ENCODE measurements at places on chromosomes 6 and 20. TPM values are rescaled to one million over a fixed set of nuclear protein-coding genes. Genes with fewer than 3 reads are reported as not detected.

DNA sequence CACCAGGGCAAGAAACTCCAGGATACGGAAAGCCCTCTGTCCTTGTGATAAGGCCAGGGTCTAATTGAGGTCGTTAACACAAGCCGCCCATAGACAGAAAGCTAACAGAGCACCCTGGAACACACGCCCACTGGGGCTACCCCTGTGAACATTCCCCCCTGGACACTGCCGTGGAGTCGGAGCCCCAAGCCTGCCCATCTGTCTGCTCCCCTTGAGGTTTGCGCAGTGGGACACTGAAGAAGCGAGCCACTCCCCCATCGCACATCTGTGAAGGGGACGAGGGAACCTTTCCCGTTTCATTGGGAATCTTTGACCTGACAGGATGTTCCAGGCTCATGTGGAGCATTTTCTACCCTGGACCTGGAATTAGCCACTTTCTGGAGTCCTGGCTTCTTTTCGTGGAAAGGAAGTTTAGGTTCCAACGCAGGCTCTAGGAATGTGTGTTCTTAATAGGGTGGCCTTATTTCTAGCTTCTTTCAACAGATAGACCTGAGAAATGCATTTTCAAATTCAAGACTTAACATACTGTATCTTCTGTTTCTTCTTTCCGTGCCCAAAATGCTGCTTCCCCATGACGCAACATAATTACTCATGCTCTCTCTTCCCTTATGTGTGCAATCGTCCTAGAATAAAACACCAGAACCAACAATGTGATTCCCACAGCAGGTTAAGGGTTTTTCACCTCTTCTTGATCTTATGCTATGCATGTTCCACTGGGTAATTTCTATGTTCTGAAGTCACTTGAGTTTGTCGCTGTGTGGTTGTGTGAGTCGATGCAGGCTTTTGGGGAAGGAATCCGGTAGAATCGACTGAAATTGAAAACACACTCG lies 161.1 kb downstream of the ERMARD start:
- H3K36me3 ChIP-seq: no peaks in the 10 kb centered on the region
- no peak overlapping the region for H3K4me3 ChIP-seq
- H3K27ac ChIP-seq: no peak overlapping the region
- H3K27me3 ChIP-seq: no peaks in the 10 kb centered on the region
- no peak for DNase-seq
- H3K4me1 ChIP-seq: peaks cover 8% of the 10 kb centered on the region

SPAG4 gene
- 3.3 TPM for total RNA-seq

DNA sequence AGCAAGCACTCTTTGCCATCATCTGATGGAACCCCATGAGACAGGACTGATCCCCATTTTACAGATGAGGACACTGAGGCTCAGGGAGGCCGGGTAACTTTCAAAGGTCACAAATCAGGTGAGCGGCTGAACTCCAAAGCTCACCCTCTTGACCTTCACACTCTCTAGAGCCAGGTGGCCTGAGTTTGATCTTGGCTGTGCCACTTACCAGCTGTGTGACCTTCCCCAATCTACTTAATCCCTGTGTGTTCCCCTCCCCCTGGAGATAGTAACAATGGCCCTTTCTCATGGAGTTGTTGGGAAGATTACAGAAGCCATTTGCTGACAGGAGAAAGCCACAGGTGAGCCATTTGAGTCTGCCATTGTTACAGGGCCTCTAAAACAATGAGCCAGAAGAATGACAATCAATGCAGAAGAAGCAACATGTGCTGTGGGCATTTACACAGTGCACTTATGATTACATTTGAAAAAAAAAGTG lies 34.5 kb downstream of the BMP7 start:
- no peaks in the 10 kb centered on the region for H3K4me1 ChIP-seq
- no peak overlapping the region for H3K4me3 ChIP-seq
- H3K36me3 ChIP-seq: no peaks in the 10 kb centered on the region
- no peak for DNase-seq
- peaks cover 8% of the 10 kb centered on the region for H3K27me3 ChIP-seq

- no peak overlapping the region for H3K27ac ChIP-seq
- H3K4me1 ChIP-seq: no peaks in the 10 kb centered on the region
- H3K36me3 ChIP-seq: no peaks in the 10 kb centered on the region
- H3K27me3 ChIP-seq: no peaks in the 10 kb centered on the region
Measured at GRCh38 chr6:14929291-14929690, 316.6 kb upstream of the JARID2 start.

DNA sequence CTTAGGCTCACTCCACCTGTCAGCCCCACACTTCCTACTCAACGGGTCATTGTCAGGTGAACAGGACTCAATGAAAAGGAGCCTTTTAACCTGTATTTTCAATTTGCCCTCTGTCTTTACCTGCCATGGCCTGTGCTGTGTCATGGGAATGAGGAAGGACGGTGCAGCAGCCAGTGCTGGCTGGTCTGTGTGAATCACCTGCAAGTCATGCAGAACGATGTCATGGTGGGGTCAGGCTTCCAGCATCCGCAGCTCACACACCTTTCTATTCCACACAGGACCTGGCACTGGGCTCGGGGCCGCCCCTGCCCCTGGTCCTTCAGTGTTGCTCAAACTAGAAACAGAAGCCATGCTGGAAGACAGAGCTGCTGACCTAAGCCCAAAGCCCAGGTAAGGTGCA lies 188.7 kb upstream of the GMDS start:
- no peaks in the 10 kb centered on the region for H3K27me3 ChIP-seq
- no peaks in the 10 kb centered on the region for H3K4me1 ChIP-seq
- no peak overlapping the region for H3K27ac ChIP-seq
- H3K36me3 ChIP-seq: no peaks in the 10 kb centered on the region

GRCh38 chr20:24953621-24954133 lies 4.6 kb downstream of the CST7 start:
- no peaks in the 10 kb centered on the region for H3K27me3 ChIP-seq
- DNase-seq: peak; percentile 25
- no peak overlapping the region for H3K27ac ChIP-seq
- peaks cover 19% of the 10 kb centered on the region for H3K36me3 ChIP-seq

PSMB9 gene
- 13.4 TPM for total RNA-seq

DNA sequence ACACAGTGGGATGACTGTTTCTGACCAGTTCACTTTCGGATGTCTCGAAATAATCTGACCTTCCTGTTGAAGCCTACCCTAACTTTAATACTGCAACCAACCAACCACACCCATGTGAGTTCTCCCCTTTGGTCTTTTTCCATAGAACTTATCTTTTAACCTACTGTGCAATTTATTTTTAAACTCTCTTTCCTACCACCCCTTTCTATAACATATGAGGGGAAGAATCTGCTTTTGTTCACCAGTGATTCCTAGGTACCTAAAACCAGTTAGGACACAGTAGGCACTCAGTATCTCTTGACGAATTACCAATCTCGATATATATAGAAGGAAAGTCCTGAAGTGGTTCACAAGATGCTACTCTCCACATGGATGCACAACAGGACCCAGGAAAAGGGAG lies 7.0 kb downstream of the COX7A2 start:
- H3K4me3 ChIP-seq: no peak overlapping the region
- H3K36me3 ChIP-seq: peaks cover 8% of the 10 kb centered on the region
- no peak overlapping the region for H3K27ac ChIP-seq

- peak; percentile 30 for DNase-seq
- peak overlapping the region; percentile 50 for H3K27ac ChIP-seq
- no peaks in the 10 kb centered on the region for H3K36me3 ChIP-seq
- no peak overlapping the region for H3K4me3 ChIP-seq
- H3K27me3 ChIP-seq: no peaks in the 10 kb centered on the region
Measured at GRCh38 chr20:44068316-44069201, 118.4 kb downstream of the JPH2 start.

RBBP8NL gene
- under 0.01 TPM for total RNA-seq

- no peak overlapping the region for H3K4me3 ChIP-seq
- H3K4me1 ChIP-seq: no peaks in the 10 kb centered on the region
- no peak for DNase-seq
- no peaks in the 10 kb centered on the region for H3K36me3 ChIP-seq
- H3K27me3 ChIP-seq: no peaks in the 10 kb centered on the region
- no peak overlapping the region for H3K27ac ChIP-seq
Measured at GRCh38 chr20:63750807-63751470, 11.4 kb downstream of the SLC2A4RG start.

SLC52A3 gene
- total RNA-seq: 0.08 TPM
